ENCODE measurements at places on chromosomes 6 and 20. TPM values are rescaled to one million over a fixed set of nuclear protein-coding genes. Genes with fewer than 3 reads are reported as not detected.

DNA sequence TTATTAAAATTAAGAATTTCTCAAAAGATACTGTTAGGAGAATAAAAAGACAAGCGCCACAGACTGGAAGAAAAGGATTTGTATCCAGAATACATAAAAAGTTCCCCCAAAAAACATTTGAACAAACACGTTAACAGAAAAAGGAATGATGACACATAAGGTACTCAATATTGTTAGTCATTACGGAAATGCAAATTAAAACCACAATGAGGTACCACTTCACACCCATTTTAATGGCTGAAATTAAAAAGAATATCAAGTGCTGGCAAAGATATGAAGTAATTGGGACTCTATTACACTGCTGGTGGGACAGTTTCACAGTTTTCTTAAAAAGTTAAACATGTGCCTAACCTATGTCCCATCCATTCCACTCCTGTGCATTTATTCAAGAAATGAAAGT is 51.4 kb downstream of the HECA start:
- H3K4me1 ChIP-seq, result peaks cover 23% of the 10 kb centered on the region
- H3K4me3 ChIP-seq, result no peak overlapping the region
- peaks cover 2% of the 10 kb centered on the region for H3K36me3 ChIP-seq
- H3K27ac ChIP-seq, result no peak overlapping the region
- H3K27me3 ChIP-seq, result no peaks in the 10 kb centered on the region

- no peak for DNase-seq
- no peaks in the 10 kb centered on the region for H3K36me3 ChIP-seq
- no peaks in the 10 kb centered on the region for H3K27me3 ChIP-seq
- H3K4me1 ChIP-seq, result peaks cover 32% of the 10 kb centered on the region
These were observed 367.2 kb upstream of the MAN1A1 start for GRCh38 chr6:119716668-119717270.

GRCh38 chr20:3297079-3297378 is 58.0 kb upstream of the SLC4A11 start:
- peaks cover 29% of the 10 kb centered on the region for H3K36me3 ChIP-seq
- H3K4me1 ChIP-seq, result no peaks in the 10 kb centered on the region
- H3K27me3 ChIP-seq, result no peaks in the 10 kb centered on the region

- no peaks in the 10 kb centered on the region for H3K27me3 ChIP-seq
- H3K4me1 ChIP-seq, result peaks cover 27% of the 10 kb centered on the region
- H3K27ac ChIP-seq, result no peak overlapping the region
- no peak overlapping the region for H3K4me3 ChIP-seq
These were observed 16.7 kb downstream of the DYNLT1 start for GRCh38 chr6:158627940-158628211.

The DEFB116 gene
- total RNA-seq, result not detected

The STX11 gene
- total RNA-seq, result 4.9 TPM

The MCCD1 gene
- total RNA-seq, result not detected

The TBXT gene
- total RNA-seq, result not detected
